Hepatic stellate cell (primary cell): ENCODE measurements at places on chromosomes 13 and 19.

DNA sequence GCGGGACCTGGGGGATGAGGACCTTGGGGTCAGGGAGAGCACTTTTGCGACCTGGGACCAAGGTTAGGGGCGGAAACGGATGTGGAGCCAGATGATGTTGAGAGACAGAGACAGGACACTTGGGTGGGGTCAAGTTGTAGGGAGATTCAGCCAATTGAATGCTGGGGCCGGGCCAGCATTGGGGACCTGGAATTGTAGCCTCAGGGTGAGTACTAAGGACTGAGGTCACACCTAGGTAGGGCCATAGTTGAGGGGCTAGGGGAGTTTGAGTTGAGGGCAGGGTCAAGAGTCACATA is 1.2 kb downstream of the ALKBH7 start:
- DNase-seq, result no peak

GRCh38 chr19:6354098-6354674 is 7.1 kb upstream of the CLPP start:
- no peak for DNase-seq

DNA sequence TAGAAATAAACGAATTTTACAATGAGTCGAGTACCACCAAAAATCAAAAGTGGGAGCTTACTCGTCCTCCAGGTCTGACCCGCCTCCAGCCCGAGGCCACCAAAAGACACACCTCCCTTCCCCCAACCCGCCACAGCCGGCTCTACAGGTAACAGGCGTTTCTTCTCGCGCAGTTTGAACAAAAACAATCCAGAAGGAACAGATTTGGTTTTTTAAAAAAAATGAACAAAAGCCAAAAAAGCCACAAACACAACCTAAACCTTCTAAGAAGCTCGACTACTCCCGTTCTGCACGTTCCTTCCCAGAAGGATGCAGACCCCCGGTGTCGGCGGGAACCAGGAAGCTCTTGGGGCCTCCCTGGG is 671 bp downstream of the ZDHHC20 start:
- peak; percentile 23 for DNase-seq

- DNase-seq, result peak; percentile 60
Observed at GRCh38 chr19:42563352-42564210, 31.1 kb downstream of the CEACAM8 start.

- DNase-seq, result no peak
Observed at GRCh38 chr13:71240911-71241310, 626.1 kb downstream of the DACH1 start.

- DNase-seq, result no peak
Observed at GRCh38 chr19:49660338-49660961, 5.2 kb downstream of the IRF3 start.

DNA sequence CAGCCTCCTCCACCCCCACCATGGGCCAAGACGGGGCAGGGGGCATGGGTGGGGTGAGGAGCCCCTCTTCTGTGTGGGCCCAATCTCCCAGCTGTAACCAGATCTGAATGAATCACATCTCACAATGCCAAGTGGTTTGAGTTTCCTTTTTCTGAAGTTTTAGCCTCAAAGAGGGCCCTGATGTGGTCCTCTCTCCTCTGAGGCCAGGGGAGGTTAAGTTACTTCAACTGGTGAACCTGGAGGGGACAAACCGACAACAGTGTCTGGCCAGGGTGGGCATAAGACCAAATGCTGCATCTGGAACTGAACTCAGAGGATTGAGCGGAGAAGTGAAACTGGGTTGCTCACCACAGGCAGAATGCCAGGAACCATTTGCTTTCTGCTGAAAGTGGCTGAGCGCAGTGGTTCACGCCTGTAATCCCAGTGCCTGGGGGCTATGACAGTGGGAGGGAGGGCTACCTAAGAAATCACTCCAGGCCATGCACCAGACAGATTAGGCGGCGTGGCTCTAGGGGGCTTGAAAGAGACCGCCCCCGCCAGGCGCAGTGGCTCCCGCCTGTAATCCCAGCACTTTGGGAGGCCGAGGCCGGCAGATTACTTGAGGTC is 15.4 kb upstream of the IRGC start:
- DNase-seq, result no peak

DNA sequence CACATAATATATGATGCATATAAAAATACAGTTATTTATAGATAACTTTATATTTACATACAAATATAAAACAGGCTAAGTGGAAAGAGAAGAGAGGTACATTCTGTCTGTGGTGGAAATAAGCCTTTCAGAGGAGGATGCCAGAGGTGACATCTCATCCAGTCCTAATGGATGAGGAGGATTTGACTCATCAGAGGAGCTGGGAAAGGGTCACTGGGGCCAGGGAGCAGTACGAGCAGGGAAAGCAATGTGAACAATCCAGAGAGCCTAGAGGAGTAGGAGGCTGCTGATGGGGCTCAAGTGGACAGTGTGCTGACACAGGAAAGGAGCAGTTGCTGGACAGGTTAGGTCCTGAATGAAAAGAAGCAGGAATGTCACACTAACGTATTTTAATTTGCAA is 18.6 kb downstream of the NALCN start:
- peak; percentile 62 for DNase-seq

DNA sequence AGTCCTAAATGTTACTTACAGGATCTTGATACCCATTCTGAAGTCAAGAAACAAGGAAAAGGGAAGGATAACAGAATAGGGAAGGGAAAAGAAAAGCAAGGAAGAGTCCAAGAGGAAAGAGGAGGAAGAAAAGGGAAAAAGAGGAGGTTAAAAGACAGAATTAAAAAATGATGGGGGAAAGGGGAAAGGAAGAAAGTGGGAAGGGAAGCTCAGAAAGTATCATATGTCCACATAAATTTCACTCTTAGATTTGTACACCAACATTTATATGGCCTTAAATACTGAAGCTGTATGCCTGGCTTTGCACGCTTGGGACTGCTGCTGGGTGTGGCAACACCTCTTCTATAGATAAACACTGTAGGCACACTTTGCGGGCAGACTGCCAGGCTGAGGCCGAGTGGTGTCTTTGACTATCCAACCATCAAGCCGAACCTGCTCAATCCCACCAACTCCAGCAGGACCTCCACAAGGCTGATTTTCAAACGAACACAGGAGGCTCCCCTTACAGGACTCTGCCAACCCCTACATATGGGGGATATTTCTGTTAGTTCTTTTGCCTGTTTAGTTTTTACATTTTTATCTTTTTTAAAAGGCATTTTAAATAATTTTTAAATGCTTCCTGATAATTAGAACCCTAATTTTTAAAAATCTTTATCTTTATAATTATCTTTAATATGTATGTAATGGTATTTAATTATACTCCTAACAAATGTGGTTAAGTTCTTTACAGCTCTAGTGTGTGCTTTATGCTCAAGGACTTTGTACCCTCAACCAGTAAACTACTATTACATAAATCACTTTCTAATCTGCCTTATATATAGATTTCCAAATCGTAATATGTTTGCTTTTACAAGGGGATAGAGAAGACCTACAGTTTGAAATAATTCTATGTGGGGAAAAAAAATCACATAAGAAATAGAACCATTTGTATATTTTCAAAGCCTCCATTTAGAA is 154.2 kb downstream of the DIAPH3 start:
- DNase-seq, result no peak

GRCh38 chr13:49044836-49045235 is 69.1 kb downstream of the FNDC3A start:
- no peak for DNase-seq

DNA sequence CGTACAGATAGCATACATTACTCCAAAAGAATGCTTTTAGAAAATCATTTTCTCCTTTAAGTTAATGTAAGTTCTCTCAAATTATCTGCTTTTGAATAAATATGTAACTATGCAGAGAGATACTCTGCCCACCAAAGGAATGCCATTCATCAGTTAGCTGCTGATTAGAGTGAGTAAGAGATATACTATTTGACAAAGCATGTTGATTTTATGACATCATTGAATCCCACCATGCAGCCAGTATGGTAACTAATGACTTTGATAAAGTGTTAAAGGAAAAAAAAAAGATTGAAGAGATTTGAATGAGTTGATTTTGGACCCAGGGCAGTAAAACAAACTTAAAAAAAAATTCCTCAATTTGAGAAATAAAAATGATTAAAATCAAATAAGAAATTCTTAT is 521.5 kb downstream of the SLITRK6 start:
- peak; percentile 34 for DNase-seq

- no peak for DNase-seq
Observed at GRCh38 chr13:58869566-58869965, 1238.0 kb downstream of the PCDH17 start.

GRCh38 chr13:98827449-98827848 is 75.0 kb upstream of the SLC15A1 start:
- DNase-seq, result no peak

DNA sequence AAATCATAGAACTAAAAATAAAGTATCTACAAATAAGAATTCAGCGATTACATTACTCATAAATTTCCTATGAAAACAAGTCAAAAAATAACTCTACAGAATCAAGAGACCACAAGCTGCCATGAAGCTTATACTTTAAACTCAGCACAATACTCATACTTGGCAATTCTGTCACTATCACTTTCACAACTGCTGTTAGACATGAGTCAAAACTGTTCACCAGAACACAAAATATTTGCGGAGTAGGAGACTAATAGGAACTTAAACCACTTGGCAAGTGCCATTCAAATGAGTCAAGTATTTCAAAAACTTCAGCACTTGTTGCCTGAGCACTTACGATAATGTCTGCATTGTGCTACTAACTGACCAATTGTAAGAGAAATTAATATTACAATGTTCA is 387.8 kb upstream of the GPC6 start:
- peak; percentile 41 for DNase-seq

- DNase-seq, result no peak
Observed at GRCh38 chr13:74174810-74175209, 40.6 kb upstream of the KLF12 start.

- no peak for DNase-seq
Observed at GRCh38 chr13:48652851-48653471, 768 bp upstream of the CYSLTR2 start.

GRCh38 chr13:39044536-39044935 is 6.3 kb downstream of the NHLRC3 start:
- DNase-seq, result no peak

GRCh38 chr19:29873801-29874575 is 62.2 kb downstream of the CCNE1 start:
- no peak for DNase-seq

- peak; percentile 59 for DNase-seq
Observed at GRCh38 chr19:5345895-5346386, 5.3 kb upstream of the PTPRS start.

DNA sequence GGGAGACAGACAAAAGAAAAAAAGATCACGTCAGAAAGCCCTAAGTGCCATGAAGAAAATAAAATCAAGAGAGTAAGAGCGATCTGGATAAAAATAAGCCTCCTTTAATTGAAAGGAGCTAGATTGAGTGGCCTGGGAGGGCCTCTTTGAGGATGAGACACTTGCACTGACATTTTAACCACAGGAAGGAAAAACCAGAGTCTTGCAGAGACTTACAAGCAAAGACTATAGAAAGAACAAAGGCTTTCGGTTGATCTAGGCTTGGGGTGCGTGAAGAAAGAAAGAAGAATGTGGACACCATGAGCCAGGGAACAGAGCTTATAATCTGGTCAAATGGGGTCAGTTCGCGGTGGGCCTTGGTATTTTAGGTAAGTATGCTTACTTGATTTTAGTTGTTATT is 342.7 kb downstream of the COG6 start:
- DNase-seq, result no peak

- DNase-seq, result no peak
Observed at GRCh38 chr19:20453425-20453935, 112.1 kb downstream of the ZNF737 start.

- DNase-seq, result peak; percentile 0
Observed at GRCh38 chr13:71320452-71320851, 546.6 kb downstream of the DACH1 start.

DNA sequence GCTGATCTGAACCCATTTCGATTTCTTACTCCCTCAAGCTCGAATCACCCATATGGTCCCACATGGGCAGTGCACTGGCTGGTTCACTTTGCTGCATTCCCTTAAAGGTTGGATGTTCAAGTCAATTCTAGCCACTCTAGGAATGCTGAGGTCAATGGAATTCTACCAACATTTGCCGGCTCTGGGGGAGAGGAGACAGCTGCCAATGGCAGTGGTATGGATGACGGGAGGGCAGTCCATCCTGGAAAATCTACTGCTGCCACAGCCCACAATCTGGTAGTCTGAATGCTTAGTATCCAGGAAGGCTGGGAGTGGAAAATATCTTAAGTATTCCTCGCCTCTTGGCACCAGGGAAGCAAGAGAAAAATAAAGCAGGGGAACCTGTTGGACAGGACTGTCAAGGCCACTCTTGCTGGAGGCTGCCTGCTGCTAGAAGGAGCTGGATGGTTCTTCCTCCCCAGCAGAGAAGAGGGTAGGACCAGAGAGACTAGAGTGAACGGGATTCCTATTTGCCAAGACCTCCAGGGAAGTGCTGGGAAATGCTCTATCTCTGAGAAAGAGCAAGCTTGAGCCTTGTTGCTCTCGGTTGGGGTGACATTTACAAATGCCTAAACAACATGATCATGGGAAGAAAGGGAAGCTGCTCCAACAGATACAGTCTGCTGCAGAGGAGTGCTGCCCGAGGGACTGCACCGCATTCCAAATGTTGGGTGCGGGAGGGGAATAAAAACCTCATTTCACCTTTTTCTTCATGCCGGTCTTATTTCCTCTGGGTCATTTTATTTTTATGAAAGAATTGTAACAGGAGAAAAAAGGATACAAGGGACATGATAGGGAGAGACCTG is 20.7 kb upstream of the HMGB1 start:
- DNase-seq, result no peak

DNA sequence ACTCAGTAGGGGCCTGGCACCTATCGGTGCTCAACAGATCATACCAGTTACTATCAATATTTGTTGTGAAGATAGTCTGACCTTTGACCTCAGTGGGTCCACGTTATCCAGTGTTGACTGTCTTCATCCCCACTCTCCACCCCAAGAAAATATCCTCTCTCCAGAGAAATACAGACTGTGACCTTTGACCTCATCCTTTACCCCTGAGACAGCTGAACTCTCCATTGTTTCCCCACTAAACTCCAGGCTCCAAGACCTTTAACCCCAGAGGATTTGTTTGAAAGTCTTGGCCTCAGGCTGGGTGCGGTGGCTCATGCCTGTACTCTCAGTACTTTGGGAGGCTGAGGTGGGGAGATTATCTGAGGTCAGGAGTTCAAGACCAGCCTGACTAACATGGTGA is 22.6 kb upstream of the PPP5C start:
- DNase-seq, result no peak

DNA sequence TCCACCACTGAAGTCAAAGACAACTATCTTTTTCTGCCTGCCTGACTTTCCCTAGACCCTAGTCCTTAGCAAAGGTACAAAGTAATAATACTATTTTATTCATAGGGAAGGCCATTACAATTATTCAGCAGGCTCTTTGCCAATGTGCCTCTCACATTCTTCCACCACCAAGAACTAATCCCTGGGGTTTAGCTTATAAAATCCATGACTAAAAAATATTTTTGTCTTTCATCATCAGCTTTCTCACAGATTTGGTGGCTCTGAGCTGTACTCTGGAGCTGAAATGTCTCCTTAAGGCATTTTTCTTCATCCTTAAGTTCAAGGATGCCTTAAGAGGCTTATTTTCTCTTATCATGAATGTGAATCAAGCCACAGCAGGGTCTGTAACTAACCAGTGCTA is 96.1 kb downstream of the OXGR1 start:
- peak; percentile 4 for DNase-seq

GRCh38 chr19:30559446-30559845 is 187.3 kb downstream of the ZNF536 start:
- DNase-seq, result no peak

- DNase-seq, result no peak
Observed at GRCh38 chr13:99041337-99041736, 63.5 kb upstream of the DOCK9 start.

GRCh38 chr13:111460548-111461444 is 140.4 kb downstream of the TEX29 start:
- peak; percentile 65 for DNase-seq
